ENCODE measurements at places on chromosomes 2 and 18.

DNA sequence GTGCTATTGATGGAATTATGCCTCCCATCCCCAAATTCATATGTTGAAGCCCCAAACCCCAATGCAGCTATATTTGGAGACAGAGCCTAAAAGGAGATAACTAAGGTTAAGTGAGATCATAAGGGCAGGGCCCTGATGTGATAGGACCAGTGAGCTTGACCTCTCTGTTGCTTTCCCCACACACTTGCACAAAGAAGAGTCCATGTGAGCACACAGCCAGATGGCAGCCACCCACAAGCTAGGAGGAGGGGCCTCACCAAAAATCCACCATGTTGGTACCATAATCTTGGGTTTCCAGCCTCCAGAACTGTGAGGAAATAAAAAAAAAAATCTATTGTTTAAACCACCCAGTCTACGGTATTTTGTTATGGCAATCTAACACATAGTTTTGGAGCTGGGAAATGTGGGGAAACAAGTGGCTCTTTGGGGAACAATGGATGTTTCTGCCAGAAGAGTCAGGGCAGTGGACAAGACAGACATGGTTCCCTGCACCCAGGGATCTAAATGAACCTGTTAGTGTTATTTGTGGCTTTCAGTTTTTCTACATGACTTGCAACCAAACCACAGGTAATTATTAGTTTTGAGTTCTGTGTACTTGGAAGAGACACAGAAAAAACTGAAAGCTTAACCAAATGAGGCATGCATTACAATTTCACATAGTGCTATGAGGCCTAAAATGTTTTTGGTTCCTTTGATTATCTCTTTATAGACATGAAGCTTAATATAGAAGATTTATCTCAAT is 259.1 kb downstream of the LTBP1 start:
- DNase-seq: no peak

DNA sequence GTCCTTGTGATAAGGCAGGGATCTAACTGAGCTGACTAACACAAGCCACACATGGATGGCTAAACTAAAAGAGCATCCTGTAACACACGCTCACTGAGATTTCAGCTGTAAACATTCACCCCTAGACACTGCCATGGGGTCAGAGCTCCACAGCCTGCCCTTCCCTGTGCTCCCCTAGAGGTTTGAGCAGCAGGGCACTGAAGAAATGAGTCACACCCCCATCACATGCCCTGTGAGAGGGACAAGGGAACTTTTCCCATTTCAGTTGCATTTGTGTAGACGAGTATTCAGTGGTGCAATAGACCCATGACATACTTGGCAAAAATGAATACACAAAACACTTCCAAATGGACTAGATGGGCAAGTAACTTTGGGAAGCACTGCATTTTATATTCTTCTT is 402.4 kb upstream of the LRRTM1 start:
- DNase-seq: no peak

DNA sequence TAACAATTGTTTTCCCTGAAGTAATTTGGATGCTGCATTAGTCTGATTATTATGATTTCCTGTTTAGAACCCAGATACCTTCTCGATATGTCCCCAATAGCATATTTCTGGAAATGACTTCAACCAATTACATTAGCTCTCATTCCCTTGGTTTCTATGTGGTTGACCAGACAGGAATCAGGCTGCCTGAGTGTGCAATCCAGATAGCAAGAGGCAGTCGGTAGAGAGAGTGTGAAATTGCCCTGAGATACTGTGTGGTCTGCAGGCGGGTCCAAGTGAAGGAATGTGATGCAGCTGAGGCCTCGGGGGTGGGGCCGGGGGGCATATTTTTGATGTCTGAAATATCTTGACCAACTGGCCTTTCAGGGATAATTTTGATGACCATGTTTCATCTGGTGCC is 143.9 kb upstream of the ITGA6 start:
- peak; percentile 66 for DNase-seq

- no peak for DNase-seq
These were observed 28.1 kb downstream of the THAP4 start for GRCh38 chr2:241608881-241609280.

- no peak for DNase-seq
These were observed 30.8 kb downstream of the AOX1 start for GRCh38 chr2:200616656-200617055.

DNA sequence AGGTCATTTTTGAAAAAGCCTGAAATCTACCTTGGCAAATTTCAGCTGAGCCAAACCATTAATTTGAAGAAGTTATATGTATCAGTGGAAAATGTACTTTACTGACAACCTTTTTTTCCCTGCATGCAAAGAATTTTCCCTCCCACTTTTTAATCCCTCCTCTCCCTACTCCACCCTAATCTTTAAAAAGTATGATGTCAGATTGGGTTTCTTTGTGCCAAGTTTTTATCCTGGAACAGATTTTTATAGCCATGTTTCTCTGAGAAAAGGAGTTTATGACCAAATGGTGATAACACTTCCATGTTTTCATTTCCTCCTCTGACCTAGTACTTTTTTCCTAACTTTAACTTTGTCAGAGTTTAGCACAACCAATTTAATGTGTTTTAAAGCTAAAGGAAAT is 250.3 kb upstream of the FOSL2 start:
- DNase-seq: no peak

DNA sequence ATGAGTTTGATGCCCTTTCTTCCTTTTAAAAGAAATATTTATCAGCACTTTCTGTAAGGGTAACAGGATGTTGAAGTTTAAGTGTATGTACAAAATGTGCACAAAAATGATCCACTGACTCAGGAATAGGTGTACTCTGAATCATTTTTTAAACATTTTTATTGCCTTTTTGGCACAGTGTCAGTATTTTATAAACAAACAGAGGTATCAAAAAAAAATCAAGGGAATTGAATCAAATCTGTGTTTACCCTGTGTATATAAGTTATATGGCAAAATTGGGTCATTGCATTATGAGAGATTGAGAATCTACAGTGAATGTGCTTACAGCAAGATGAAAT is 513.9 kb upstream of the NETO1 start:
- no peak for DNase-seq

- DNase-seq: peak; percentile 62
These were observed 76.7 kb downstream of the MRPS9 start for GRCh38 chr2:105114551-105114950.

GRCh38 chr2:10944799-10945198 is 33.1 kb downstream of the KCNF1 start:
- DNase-seq: no peak

- no peak for DNase-seq
These were observed 10.7 kb downstream of the C2orf80 start for GRCh38 chr2:208179028-208179609.

GRCh38 chr2:57452634-57453033 is 594.0 kb upstream of the VRK2 start:
- DNase-seq: no peak

GRCh38 chr2:59655809-59656208 is 897.6 kb downstream of the BCL11A start:
- DNase-seq: no peak

DNA sequence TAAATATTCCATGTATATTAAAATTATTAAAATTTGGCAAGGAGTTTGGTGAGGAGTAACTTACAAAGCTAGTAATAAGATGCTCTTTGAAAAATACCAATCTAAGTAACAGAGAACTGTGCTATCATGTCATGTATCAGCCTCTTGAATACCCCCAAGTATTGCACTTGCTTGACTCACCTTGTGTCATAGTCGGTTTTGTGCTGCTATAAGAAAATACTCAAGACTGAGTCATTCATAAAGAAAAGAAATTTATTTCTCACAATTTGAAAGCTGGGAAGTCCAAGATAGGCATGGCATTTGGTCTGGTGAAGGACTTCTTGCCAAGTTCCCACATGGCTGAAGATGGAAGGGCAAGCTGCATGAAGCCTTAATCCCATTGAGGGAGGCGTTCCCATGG is 179.2 kb downstream of the MEMO1 start:
- no peak for DNase-seq

DNA sequence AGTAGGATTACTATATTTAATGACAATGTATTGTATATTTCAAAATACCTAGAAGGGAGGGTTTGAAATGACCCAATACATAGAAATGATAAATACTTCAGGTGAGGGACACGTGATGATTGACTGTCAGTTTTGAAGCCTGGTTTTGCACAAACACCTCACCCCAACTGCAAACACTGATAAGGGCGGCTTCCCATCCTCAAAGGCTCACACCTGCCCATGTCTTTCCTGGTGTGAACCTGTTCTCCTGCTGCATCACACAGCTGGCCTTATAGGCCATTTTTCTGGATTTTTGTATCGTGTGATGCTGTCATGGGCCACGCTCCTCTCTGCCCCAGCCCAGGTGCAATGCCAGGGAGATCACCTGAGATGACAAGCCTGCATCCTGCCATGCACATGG is 166.5 kb upstream of the NCK2 start:
- DNase-seq: no peak

DNA sequence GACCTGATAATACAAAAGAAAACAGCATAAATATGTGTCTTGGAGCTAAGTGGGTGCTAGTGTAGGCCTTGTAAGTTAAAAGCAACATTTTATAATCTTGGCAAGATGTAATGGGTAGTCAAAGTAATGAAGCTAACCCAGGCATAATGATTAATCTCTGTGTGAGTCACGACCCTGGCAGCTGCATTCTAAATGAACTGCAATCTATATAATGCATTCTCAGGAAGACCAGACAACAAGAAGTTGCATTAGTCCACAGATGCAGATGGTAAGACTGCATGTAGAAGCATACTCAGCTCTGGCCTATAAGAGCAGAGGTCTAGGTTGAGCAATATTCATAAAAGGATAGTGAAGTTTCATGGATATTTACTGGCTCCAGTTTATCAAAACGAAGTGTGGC is 85.6 kb upstream of the ETAA1 start:
- DNase-seq: no peak

DNA sequence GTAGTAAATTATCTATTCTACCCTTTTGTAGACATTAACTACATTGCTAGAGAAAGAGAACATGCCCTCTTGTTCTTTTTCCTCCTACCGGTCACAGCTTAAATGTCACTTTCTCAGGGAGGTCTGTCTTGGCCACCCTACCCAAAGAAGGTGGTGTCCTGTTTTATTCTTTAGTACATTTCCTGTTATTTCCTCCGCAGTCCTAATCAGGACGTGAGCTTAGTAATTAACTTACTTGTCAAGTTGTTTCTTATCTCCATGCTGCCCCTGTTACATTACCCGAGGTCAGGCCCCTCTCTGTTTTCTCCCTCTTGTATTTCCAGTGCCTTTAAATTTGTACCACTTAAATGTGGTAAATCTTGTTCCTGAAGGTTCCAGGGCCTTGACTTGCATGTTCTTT is 73.7 kb upstream of the RMDN2 start:
- peak; percentile 14 for DNase-seq

- peak; percentile 93 for DNase-seq
These were observed 11.3 kb downstream of the MALT1 start for GRCh38 chr18:58682429-58683069.

GRCh38 chr2:162000431-162000830 is 73.6 kb downstream of the DPP4 start:
- DNase-seq: no peak

GRCh38 chr2:108346827-108347226 is 30.9 kb upstream of the SULT1C4 start:
- DNase-seq: peak; percentile 20

GRCh38 chr2:105712166-105712915 is 32.4 kb upstream of the NCK2 start:
- no peak for DNase-seq

- DNase-seq: no peak
These were observed 133.7 kb upstream of the MEIS1 start for GRCh38 chr2:66301022-66301766.

- DNase-seq: no peak
These were observed 54.0 kb upstream of the GPR75 start for GRCh38 chr2:53913721-53914120.

- DNase-seq: no peak
These were observed 29.0 kb upstream of the KCNG2 start for GRCh38 chr18:79768745-79769144.

- no peak for DNase-seq
These were observed 107.3 kb downstream of the TANC1 start for GRCh38 chr2:159075727-159076126.

DNA sequence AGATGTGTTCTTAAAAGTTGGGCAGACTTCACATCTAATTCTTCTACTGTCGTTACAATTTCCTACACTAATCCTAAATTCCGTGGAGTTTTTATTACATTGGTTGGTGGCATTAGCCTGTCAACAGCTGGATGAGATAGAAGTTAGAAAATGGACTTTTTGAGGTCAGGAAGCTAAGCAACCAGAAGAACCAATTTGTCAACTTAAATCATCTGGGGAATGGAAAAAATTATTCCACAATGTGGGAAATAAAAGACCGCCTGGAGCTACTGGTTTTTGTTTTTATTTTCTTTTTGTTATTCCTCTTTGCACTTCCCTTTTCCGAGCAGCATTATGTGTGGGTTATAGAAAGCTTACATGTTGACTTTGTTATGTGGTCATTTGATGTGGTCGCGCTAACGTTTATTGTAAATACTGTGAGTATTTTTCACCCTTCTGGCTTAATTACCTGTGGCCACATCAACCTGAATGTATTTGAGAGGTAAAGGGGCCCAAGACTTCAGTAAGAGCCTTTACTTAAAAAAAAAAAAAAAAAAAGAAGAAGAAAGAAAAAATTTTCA is 75.3 kb downstream of the PTPRM start:
- no peak for DNase-seq

GRCh38 chr18:63234841-63235240 is 84.7 kb downstream of the BCL2 start:
- DNase-seq: no peak

DNA sequence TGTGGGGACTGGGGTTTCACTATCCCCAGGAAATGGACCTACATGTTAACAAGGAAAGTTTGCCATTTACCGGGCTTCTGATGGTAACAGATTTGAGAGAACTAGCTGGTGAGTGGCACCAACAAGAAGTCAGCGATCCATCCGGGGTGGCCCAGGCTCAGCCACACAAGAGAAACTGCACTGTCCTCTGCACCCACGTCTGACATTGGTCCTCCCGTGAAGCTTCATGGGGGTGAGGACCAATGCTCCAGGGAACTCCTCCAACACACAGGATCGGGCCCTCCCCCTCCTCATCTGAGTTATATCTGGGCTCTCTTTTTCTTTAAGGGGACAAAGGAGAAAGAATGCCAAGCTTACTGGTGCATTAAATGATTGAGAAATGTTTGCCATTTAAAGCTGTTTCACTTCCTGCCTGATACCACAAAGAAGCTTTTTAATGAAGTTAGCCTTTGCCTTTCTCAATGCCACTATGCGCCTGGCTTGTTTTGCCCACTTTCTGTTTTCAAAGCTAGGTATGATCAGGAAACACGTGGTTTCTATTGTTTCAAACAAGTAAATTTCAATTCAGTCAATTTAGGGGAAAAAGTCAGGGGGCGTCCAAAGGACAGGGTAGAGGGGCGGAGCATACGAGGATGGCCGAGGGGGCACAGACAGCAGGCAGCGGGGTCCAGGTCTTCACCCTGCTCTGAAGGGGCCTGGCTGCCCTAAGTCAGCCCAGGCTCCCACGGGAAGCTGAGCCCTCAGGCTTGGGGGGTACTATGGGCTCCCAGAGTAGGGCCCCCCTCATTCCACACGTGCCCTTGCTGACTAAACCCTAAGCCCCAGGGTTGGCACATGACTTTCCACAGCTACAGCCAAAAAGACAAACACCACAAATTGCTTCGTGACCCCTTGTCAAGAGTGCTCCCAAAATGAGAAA is 204.0 kb upstream of the ID2 start:
- DNase-seq: no peak

- DNase-seq: no peak
These were observed 235.6 kb downstream of the ZBTB7C start for GRCh38 chr18:48173557-48173956.

Measured in hematopoietic multipotent progenitor cell treated with erythropoietin and hydrocortisone succinate and interleukin-3 and kit ligand, for 8 days (in vitro differentiated cells).